NCI-H2171 treated with DMSO at 0.1 percent for 48 hours (cell line): ENCODE measurements at places on chromosomes 16 and 17.
A peak's percentile ranks its signal among the peaks of the same experiment; 100 is the strongest.

DNA sequence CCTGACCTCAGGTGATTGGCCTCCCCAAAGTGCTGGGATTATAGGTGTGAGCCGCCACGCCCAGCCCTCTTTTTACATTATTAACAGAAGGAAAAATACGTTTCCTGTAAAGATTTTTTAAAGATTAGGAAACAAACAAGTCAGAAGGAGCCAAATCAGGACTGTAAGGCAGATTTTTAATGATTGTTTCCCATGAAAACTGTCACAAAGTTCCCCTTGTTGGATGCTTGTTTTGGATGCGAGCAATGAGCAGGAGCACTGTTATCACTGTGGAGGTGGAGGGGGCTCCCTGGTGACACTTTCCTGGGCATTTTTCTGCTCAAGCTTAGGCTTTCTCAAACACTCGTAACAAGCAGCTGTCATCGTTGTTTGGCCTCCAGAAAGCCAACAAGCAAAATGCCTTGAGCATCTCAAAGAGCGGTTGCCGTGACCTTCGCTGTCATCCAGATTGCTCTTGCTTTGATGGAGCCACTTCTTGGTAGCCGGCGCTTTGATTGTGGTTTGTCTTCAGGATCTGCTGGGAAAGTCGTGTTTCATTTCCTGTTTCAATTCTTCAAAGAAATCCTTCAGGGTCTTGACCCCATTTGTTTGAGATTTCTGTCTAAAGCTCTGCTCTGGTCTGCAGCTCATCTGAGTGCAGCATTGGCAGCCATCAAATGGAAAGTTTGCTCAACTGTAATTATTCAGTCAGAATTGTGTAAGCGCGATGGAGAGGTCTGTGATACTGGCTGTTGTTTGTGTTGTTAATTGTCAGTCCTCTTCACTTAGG is 128.7 kb downstream of the RPTOR start:
- DNase-seq, result no peak

DNA sequence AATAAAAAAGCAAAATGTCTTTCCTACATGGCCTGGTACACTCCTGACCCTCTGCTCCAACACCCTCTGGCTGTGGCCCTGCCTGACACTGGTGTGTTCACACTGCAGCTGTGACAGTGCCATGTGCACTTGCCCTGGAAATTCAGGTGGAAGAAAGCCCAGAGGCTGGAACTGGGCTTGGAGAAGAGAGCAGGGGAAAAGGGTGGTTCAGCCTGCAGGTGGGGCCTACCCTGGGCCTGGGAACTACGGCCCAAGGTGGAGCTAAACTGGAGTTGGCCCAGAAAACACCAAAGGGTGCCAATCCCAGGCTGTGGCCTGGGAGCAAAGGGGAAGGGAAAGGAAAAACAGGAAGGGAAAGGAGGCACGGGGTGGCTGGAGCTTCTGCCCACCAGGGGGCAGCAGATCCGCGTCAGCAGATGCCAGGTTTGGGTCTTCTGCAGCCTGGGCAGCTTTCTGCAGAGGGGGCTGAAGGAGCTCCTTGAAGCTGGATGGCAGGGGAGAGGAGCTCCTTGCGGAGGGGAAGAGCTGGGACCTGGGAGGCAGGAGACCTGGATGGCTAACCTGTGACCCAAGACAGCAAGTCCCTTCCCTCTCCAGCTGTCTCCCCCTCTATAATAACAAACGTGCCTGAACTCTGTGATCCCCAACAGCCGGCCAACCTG is 15.4 kb upstream of the CTCF start:
- peak; percentile 80 for DNase-seq

DNA sequence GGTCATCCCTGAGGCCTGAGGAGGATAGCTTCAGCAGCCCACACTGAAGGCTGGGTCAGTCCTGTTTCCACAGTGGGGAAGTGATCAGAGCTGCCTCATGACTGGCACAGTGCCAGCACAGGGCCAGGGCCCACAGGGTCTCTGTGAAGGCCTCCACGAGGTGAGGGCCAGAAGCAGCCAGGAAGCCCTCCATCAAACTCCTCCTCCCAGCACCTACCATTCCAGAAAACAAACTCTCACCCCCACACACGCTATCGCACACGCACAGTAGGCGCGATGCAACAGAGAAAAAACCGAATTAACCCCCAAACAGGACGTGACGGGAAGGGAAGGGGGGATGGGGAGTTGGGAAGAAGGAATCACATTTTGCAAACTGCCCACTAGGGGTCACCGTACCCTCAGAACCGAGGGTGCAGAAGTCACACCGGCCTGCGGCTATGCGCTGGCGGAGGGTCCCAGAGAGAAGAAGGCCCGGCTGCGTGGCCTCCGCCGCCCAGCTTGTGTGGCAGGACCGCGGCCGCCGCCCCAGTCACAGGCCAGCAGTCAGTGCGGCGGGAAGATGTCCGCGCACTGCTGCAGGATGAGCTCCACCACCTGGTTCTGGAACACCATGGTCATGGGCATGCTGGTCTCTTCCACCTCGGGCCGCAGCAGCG is 37.6 kb downstream of the ARHGAP27 start:
- peak; percentile 72 for DNase-seq

- no peak for DNase-seq
Observed at GRCh38 chr16:3358871-3359270, 3.2 kb downstream of the OR2C1 start.

DNA sequence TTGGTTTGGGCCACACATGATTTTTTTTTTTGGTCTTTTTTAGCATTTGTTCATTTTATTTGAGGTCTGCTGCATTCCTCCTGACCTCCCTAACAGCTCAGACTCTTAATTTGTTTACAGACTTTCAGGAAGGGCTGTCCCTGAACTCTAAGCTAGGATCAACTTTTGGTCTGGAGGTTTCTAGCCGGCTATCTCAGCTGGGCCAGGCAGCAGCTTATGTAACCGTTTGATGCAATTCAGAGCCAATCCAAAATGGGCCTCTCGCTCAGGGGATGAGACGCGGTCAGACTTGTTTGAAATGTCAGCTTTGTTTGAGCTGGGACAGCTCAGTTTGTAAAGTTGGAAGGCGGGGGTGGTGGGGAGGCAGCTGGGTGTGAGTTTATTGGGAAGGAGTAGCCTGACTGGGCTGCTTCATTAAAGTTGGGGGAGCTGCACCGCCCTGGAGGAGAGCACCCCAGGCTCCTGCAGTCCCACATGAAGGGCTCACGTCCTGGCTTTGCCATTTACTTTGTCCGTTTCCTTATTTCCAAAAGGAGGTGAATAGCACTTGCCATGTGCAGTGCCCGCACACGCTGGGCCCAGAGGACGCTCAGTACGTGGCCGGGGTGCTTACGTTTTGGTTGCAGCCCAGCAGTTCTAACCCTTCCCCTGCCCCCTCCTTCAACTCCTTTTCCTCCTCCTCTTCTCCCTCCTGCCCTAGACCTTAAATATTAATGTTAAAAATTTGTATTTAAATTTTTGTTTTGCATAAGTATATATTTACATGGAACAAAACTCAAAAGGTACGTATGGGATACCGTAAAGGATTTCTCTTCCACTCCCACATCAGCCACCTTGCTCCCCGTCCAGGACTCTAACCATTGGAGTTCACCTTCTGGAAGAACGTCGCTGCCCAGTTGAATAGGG is 121.2 kb downstream of the SNX29 start:
- DNase-seq, result no peak

GRCh38 chr17:1197379-1197778 is 17.6 kb upstream of the ABR start:
- DNase-seq, result no peak

DNA sequence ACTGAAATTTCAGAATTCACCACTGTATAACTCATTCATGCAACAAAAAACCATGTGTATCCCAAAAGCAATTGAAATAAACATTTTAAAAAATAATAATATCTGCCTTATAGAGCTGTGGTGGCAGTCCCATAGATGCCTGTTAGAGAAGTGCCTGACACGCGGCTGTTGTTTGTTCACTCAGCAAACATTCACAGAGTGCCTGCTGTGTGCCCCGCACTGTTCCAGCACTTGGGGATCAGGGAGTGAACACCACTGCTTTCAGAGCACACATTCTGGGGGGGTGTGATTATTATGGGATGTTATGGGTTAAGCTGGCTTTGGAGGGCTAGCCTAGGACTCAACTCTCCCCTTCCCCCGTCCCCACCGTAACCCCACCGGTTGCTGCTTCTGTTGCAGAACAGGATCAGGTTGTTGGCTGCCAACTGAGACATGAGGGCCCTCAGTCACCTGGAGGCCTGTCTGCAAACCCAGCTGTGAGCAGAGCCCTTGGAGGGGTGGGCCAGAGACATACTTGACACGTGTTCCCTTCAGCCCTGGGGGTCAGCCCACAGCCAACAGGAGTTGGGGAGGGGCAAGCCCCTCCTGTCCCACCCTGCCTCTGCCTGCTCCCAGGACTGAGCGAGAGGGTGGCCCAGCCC is 103.3 kb upstream of the CIBAR2 start:
- no peak for DNase-seq

- DNase-seq, result no peak
Observed at GRCh38 chr17:75571197-75571884, 16.3 kb upstream of the MYO15B start.

GRCh38 chr17:81841866-81842265 is 7.0 kb upstream of the PPP1R27 start:
- DNase-seq, result no peak

GRCh38 chr16:85486256-85486915 is 126.7 kb upstream of the GSE1 start:
- peak; percentile 55 for DNase-seq

- no peak for DNase-seq
Observed at GRCh38 chr16:11111856-11112634, 144.0 kb downstream of the SOCS1 start.

DNA sequence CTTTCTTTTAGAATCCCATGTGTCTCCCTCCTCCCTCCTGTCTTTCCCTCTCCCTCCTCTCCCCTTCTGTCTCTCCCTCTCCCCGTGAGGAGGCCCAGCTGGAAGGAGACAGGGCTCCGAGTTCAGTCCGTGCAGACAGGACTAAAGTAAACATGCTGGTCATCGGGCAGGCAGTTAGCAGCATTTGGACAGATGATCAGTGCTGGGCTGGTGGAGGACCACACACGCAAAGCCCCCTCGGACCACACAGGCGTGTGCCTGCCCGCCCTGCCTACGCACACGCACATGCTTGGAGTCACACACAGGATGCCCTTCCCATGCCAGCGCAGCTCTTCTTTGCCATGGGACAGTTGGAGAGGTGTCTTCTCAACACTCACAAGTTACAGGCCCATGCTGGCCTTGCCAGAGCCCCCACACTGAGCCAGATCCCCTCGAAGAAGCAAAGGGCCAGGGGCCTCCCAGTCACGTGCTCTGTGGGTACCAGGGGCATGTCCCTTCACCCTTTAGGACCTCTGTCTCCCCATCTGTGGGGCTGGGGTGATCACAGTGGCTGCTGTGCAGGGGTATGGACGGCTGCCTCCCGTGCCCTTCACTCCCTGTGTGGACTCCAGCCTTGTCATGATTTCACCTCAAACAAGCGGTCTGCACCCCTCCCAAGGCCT is 215.7 kb upstream of the FOXF1 start:
- DNase-seq, result no peak

DNA sequence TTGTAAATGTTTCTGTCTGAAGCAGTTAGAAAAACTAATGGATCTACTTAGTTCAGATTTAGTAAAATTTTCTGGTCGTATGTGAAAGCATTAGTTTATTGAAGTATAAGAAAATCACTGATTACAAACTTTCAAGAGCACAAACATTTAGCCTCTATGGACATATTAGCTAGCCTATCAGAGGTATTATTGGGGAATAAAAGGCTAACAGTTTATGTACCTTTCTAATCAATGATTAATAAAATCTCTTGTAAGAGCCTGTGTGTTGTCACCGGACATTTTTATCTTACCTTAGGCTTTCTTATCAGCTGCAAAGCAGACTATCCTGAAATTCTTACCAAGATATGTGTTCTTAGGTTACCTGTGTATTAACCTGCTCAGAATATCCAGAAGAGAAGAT is 21.2 kb downstream of the ZPBP2 start:
- no peak for DNase-seq

DNA sequence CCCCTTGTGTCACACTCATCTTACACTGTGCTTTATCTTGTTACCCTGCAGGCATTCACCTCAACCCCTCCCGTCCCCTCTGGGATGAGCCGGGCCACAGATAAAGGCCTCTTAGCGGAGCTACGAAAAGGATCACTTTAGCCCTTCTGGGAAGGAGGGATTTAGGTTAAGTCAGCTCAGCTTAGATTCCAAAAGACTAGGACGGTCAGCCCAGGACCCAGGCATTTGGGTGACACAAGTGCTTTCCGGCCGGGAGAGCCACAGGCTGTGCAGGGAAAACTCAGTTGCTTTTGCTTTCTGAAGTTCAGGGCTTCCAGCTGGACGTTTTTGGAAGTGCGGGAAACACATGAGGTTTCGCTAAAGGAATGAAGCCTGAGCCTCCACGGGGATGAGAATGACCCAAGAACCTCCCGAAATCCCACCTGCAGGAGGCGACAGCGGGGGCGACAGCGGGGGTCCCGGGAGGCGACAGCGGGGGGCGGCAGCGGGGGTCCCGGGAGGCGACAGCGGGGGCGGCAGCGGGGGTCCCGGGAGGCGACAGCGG is 11.6 kb upstream of the METRNL start:
- DNase-seq, result no peak

GRCh38 chr17:75487351-75488070 is 27.8 kb downstream of the CASKIN2 start:
- DNase-seq, result no peak

DNA sequence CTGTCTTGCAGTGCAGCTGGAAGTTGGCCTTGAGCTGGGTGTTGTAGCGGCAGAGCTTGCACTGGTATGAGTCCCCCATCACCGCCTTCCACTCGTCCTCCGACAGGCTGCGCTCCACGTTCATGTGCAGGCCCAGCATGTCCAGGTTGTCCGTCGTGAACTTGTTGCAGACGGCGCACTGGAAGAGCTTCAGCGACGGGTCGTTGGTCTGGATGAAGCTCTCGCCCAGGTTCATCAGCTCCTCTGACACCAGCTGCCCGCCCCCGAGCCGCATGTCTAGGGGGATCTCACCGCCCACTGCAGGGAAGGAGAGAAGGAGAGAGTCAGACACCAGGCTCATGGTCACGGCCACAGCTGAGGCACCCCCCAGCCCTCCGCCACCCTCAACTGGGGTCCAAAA is 97.3 kb downstream of the ZFHX3 start:
- no peak for DNase-seq

DNA sequence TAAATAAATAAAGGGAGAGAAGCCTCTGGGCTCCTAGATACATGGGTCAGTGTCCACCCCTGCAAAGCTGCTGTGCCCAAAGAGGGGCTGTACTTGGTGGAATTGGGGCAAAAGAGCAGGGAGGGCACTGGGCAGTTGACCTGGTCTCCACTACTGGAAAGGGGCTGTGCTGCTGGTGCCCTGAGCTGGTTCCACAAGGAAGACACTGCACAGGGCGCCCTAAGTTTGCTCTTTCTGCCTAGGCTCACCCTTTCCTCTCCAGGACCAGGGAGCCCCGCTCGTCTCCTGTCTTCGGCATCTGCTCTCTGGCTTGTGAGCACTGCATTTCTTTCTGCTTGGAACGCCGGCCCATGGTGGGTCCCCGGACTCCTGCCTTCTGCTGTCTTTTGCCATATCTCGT is 161.9 kb downstream of the SEC14L1 start:
- DNase-seq, result no peak

DNA sequence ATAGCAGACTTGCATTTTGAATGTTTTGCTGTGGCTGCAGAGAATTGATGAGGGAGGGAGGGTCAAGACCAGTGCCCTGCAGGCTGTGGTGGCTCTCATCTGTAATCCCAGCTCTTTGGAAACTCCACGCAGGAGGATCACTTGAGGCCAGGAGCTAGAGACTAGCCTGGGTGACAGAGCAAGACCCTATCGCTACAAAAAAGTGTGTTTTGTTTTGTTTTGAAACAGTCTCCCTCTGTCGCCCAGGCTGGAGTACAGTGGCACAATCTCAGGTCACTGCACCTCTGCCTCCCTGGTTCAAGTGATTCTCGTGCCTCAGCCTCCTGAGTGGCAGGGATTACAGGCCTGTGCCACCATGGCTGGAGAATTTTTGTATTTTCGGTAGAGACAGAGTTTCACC is 1.9 kb upstream of the UBE2G1 start:
- DNase-seq, result no peak
